AG04449 (cell line): ENCODE measurements at places on chromosomes 4 and X.

DNA sequence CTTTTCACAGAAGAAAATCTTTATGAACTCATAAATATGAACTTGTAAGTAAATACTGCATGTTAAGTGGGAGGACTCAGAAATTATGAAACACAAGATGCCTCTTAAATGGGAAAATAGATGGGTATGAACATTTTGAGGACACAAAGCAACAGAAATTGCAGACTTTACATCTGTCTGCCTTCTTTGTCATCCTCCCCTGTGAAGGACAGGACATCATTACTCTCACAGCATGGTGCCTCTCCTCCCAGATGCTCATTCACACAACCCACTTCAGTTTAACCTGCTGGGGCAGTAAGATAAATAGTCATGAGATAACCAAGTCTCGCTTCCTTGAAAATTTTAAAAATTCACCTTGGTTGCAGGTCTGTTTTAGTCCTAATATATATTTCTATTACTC, 144.5 kb downstream of the APBB2 start:
- no peak for DNase-seq

- DNase-seq, result no peak
Measured at GRCh38 chr4:115986573-115986972, 873.2 kb upstream of the NDST4 start.

GRCh38 chrX:107442914-107443527, 6.4 kb upstream of the FRMPD3 start:
- DNase-seq, result no peak

DNA sequence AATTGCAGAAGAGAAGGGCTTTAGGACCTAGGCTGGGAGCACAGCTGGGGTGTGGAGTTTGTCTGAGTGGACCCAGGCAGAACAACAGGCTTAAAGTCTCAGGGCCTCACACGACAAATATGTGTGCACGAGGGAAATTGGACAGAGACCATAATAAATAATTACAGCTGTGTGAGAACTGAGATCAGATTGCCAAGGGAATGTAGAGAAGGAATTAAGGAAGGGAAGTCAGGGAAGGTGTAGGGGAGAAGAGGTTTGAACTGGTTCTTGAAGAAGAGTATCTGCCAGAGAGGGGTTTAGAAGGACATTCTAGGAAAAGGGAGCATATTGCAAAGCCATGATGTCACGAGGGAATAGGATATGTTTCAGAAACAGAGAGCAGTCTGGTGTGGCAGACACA, 120.7 kb upstream of the TSPAN5 start:
- DNase-seq, result no peak

- DNase-seq, result no peak
Measured at GRCh38 chr4:76896614-76897535, 1.1 kb downstream of the SOWAHB start.

- no peak for DNase-seq
Measured at GRCh38 chrX:68175562-68175961, 257.7 kb downstream of the OPHN1 start.

DNA sequence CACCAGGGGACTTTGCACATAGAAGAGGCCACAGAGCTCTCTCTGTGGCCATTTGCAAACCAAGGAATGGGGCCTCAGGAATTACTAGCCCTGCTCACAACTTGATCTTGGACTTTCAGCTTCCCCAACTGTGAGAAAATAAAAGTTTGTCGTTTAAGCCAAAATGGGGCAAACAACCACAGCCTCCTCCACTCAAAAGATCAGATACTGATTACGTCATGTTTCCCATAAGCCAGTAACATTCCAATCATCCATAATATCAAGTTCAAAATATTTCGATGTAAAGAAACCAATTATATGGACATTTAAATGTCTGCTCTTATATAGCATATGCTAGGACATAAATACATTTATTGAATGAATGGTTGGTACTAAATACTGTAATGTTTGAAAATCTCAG, 307.5 kb upstream of the HAND2 start:
- DNase-seq, result no peak

- DNase-seq, result no peak
Measured at GRCh38 chr4:4837316-4837715, 22.1 kb upstream of the MSX1 start.

DNA sequence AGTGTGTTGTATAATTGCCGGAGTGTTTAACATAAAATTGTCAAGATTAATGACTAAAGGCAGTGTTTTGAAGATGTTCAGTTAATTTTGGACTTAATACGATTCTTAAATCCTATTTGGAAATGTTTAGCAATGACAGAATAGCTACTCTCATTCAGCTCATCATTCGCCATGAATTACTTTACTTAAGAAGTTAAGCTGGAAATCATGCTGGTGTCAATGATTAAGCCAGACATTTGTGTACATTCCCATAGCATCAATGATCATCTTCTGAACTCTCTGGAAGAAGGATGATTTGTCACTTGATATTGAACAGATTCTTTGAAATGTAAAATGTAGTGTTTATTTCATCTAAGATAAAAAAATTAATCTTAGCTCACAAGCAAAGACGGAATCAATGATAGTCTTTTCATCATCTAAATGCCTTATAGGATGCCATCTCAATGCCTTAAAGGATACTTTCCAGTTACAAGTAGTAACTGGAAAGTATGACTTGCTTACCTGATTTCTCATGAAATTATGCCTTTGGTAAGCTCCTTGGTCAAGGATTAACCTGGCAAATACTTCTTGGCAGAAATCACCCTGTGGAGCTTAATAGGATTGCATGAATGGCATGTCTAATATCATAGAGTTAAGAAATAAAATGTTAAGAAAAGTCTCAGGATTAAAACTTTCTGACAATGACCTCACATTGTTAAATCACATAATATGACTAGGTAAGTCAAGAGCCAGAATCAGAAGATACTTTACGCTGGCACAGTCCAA, 515.5 kb upstream of the AGA start:
- DNase-seq, result no peak

DNA sequence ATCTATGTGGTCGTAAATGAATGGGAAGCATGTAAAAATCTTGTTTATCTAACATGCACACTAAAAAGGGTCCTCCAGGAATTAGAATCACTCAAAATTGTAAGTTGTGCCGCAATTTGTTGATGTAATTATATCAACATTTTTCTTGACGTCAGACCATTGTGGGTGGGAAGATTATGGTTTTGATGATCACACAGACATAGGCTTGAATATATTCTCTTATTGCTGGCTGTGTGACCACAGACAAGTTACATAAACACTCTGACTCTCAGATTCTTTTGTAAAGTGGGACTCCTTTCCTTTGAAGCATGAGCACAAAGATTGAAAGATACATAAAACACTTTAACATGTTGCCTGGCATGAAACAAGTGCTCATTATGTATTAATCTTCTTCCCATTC, 51.5 kb downstream of the IL1RAPL1 start:
- no peak for DNase-seq

DNA sequence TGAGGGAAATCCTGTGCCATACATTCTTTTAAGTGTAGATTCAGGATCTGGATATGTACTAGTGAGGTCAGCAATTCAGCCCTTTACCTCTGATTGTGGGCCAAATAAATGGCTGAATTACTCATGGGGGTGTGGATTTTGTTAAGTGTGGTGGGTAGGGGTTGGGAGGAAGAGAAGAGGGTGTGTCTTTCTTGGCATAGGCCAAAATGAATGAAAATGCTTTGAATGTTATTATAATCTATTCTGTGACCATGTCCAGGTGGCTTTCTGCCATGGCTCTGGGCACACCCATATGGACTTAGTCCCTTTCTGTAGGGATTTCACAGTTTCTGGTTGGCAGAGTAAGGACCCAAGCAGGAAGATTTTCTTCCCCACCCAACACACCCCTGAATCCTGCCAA, 244.3 kb downstream of the CBR4 start:
- DNase-seq, result no peak

GRCh38 chrX:10576186-10576585, 44.2 kb downstream of the MID1 start:
- no peak for DNase-seq

GRCh38 chr4:8396762-8397406, 43.6 kb downstream of the ACOX3 start:
- DNase-seq, result no peak

DNA sequence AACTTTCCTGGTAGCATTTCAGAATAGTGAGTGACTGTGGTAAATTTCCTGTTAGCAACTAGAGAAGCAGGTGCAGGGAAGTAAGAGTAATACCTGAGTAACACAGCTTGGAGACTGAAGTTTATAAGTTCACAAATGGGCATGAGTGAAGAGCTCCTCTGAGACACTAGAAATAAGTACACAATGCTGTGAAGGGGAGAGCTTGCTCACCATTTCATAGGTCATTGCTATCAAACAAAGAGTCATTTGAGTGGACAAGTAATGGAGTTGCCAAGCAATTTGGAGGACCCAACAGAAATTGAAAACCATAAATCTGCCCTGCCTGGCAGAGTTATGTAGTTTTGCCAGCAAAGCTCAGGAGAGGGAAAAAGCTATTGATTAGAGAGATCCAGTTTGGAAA, 523.6 kb downstream of the TRAM1L1 start:
- DNase-seq, result no peak

GRCh38 chrX:66728818-66729271, 90.0 kb upstream of the EDA2R start:
- DNase-seq, result no peak

DNA sequence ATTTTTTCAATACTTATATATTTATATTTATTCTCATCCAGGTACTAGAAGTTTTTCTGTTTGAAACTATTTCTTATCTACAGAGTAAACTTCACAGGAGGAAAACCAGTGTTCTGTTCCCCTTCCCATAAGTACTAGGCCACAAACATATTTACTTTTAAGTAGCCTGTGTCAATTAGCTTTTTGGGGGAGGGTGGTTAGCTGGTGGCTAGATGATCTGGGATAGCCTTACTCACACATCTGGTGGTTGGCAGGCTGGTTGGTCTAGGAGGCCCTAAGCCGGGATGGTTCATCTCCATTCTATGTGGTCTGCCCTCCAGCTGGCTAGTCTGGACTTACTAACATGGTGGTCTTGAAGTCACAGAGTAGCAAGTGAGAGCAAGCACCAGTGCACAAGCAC, 6.2 kb downstream of the JADE3 start:
- DNase-seq, result no peak

DNA sequence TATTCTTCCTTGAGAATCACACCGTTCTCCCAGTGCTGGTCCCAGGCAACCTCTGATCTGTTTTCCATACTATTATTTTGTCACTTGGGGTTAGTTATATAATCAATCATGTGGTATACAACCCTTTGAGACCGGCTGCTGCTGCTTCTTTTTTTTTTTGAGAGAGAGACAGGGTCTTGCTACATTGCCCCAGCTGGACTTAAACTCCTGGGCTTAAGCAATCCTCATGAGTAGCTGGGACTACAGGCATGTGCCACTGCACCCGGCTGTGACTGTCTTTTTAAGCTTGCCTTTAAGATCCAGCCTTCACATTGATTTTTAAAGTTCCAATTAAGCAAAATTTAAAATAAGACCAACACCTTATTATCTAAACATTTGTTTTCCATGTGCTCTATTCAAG, 86.7 kb upstream of the EXOC1L start:
- no peak for DNase-seq
